ENCODE measurements at places on chromosomes 7 and 10.

GRCh38 chr7:52504561-52504960 is 530.9 kb upstream of the POM121L12 start:
- no peak for DNase-seq

GRCh38 chr10:95389176-95389575 is 98.4 kb upstream of the PDLIM1 start:
- no peak for DNase-seq

DNA sequence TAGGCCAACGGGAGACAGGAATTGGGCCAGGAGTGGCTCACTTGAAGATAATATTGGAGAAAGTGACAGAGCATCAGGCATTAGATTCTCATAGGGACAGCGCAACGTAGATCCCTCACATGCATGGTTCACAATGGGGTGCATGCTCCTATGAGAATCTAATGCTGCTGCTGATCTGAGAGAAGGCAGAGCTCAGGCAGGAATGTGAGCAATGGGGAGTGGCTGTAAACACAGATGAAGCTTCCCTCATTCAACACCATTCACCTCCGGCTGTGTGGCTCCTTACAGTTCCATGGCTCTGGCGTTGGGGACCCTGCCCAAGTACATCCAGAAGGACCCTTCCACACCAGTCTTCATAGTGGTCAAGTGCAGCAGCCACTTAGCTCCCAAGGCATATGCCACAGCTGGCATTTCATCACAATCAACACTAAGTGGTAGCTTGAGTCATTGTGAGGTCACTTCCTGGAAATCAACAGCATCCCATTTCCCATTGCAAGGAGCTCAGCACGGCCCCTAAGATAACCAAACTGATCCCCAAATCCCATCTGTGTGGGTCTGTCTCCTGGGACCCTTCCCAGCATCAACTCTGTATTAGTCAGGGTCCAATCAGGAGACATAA is 174.5 kb downstream of the TPST1 start:
- no peak for DNase-seq

DNA sequence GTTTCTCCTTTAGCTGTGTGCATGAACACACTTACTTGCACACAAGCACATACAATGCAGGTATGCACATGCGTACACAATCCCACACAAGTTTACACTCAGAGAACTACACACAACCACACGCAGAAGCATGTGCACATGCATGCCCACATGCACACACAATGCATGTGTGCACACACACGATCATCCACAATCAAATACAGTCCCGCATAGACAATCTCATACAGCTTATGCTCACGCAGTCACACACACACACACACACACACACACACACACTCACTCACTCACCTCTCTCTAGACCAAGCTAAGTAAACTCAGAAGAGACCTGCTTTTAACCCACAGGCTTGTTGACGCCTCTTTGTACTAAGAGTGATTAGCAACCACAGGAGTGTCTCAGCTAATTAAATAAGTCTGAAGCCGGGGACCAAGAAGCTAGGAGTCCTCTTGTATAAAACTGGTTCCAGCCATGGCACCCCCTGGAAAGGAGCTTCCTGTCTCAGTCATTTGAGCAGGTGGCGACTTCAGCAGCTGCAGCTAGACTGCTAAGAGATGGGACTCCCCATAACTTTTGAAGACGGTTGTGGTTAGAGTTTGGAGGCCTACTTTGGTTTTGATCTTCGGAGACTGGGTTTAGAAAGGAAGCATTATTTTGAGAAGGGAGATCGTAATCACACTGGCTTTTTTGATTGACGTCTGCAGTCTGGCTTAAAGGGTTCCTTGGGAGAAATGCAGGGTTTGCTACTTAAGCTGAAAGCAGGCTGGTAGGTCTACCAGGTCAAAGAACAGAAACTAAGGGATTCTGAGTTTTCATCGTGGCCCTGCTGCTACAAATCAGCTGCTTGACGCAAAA is 82.3 kb upstream of the ADRB1 start:
- DNase-seq: peak; percentile 24

DNA sequence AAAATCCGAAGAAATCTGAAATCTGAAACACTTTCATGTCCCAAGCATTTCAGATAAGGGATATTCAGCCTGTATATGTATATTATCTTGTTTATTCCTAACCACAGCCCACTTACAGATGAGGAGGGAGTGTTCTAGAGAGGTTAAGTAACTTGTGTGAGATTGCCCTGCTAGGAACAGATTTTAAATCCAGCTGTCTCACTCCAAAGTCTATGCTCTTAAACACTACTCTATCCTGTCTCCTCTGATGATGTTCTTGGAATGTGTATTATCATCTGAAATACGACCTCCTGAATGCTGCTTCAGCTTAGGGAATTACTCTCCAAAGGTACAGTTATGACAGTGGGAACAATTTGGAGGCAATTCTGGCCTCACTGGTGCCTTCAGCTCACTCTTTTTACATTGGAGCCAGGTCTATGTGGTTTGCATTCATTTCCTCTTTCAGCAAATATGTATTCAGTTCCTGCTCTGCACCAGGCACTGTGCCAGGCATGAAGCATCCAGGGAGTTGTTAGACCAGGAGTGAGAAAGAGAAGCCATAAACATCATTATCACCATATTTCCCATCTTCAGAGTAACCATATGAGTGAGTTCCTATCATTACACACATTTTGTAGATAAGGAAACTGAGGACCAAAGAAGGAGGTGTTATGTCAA is 70.2 kb downstream of the NOC3L start:
- no peak for DNase-seq

DNA sequence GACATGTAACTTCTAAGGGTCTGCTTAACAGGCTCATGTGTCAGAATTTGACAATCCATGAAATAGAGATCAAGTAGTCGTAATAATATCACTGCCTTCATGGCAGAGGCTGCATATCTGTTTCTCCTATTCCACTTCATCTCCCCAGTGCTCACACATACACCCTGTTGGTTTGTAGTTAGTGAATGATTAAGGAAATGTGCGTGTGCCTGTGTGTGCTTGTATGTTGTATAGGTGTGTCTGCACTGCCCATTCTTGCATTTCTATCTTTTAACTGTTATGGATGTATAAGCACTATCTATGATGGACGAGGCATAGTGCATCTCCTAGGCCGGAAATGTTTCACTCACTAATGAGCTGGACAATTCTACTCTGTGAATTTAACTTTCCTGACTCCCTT is 985.2 kb downstream of the LRMDA start:
- DNase-seq: no peak

DNA sequence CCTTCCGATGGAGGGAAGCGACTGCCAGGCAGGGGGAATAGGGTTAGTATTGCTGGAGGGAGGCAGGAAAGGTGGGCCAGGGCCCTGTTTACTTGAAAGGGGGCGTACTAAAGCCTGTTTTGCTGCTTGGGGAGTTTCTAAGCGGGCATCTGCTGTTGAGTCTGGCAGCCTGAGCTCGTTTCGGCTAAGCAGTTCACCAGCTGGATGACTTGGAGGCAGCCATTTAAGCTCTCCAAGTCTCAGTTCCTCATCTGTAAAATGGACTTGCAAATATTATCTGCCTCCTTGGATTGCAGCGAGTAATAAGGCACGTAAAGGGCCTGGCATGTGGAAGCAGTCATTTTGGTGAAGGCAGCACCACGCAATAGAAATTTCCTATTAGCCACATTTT is 44.0 kb downstream of the LDB3 start:
- no peak for DNase-seq

DNA sequence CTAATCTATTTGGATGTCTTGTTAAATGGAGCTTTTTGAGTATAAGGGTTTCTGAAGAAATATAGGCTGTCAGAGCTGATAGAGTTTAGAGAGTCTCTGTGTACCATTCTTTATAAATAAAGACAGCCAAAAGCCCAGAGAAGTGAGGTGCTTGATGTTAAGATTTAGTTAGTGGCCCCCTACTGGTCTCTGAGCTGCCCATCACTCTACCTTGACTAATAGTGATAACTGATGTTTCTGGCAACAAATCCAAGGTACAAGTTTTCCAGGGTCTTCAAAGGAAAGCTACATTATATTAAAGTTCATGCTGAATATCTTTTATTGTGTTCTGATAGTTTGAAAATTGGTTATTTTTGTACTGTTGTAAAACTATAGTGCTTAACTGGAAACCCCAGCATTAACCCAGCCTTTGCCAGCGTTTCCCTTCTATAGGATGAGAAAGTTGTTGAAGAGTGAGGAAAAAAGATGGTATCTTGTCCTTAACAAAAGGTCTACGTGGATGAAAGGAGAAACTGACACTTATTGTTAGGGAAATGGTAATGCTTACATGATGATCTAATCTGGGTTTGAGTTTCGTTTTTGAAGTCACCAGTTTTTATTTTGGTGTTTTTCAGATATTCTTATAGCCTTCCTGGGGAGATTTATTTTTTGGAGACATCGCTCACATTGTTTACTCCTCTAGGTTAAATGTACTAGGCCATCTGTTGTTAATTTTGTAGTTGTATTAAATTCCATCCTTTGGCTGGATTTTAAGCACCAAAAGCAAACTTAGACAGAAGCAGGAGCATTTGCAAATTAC is 79.0 kb downstream of the AUTS2 start:
- DNase-seq: no peak

- DNase-seq: no peak
These were observed 4.0 kb downstream of the SFMBT2 start for GRCh38 chr10:7406712-7407333.

- DNase-seq: no peak
These were observed 30.1 kb downstream of the TPK1 start for GRCh38 chr7:144805627-144806239.

DNA sequence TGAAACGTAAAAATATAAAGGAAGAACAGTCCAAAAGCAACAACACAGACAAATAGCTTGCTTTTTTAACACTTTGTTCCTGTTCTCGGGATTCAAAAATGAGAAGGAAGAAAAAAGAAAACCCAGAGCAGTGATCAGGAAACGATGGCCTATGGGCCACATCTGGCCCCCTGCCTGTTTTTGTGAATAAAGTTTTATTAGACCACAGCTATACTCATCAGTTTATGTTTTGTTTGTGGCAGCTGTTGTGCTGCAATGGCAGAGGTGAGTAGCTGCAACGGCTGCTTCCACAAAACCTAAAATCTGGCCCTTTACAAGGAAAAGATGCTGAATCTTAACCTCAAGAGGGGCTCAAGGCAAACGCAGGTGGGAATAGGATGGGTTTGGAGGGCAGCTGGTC is 96.4 kb downstream of the CCDC3 start:
- no peak for DNase-seq

GRCh38 chr10:119348106-119348505 is 140.7 kb downstream of the GRK5 start:
- DNase-seq: no peak

- no peak for DNase-seq
These were observed 63.8 kb downstream of the GRB10 start for GRCh38 chr7:50718876-50719275.

DNA sequence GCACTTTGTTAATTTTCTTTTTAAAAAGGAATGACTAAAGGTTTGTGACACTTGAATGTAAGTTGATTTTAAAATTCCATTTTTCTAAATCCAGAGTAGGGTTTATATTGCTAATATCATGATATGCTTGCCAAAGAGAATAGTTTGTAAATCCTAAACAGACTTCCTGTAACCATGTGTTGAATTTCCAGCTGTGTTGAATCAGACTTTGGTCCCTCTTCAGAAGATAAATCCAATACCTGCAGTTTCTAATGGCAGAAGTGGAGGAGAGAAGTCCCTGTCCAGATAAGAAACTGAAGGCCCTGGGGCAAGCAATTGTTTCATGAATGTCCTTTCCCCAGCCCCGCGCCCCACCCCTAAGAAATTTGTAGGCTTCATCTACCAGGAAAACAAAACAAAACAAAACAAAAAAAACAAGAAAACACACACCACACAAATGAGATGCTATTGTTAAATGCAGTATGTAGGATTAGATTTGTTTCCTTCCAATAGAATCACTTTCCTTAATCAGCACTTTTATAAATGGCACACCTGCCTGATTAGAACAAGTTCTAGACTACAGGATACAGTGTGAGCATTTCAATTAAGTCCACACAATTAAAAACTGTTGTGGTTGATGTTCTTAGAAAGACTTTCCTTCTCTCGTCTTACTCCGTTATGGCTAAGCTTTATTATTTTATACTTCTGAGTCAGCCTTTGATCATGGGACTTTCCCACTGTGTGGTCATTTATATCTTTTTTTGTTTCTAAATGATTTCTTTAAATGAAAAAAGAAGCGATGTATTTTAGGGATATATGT is 122.8 kb downstream of the KAT6B start:
- DNase-seq: no peak

GRCh38 chr10:110792476-110793125 is 79.1 kb upstream of the PDCD4 start:
- no peak for DNase-seq

DNA sequence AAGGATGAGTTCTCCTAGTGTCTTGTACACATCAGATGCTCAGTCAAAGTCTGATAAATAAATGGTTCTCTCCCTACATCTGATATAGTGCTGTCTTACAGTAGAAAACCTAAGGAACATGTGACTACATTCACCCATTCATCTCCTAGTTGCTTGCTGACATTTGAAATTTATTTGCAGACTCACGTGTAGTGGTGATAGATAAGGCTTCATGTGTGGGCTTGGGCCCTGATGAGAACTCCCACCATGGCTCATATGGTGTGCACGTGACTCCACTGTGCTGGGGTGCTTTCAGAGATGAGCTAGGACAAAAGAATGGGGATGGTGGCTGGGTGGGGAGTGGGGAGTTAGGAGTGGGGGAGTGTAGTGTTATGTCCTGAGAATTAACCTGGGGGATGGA is 287.3 kb downstream of the RPS24 start:
- DNase-seq: no peak

DNA sequence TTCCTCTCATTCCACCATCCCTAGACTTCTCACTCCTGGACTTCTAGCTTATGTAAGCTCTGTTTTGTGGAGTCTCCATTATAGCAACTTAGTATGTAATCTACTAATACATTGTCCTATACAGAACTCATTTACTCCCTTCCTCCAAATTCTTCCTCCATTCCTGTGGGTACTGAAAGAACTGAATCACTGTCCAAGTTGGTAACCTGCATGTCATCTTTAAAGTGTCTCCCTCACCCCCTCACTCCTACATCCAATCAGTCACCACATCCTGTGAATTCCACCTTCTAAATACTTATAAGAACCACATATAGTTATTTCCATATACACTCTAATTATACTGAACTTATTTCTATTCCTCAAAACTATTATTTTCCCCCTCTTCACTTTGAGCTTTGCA is 20.3 kb downstream of the AASS start:
- DNase-seq: no peak

DNA sequence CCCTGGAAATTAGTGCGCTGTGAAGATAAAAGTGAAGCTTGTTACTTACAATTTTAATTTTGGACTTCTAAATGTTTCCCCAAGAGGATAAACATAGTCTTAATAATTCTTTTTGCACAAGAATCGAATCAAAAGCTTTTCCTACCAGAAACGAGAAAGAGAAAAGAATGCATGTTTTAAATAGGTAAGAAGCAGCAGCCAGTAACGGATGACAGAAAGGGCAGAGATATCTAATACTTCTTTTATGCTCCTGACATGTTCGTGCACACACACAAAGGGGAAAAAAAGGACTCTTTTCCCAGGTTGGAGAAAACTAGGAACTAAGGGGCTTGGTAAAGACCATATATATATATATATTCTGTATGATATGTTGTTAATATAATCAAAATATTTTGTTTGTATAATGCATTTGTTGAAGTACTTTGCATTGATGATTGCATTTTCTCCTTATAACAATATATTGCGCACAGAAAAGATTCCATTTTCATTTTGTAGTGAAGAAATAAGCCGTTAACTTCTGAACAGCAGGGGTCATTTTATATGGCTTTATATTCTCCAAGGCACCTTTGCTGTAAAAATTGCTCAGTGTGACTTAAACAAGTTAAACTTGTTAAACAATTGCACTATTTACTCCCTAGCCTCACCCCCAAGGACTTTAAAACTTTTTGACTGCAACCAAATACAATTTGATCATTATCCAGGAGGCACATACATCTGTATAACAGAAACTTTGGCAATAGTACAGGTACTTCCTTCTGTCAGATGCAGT is 2.2 kb downstream of the PRKAR2B start:
- DNase-seq: no peak

All from stimulated activated CD8-positive, alpha-beta memory T cell treated with anti-CD3 and anti-CD28 coated beads, Interleukin-4, amount 100 ng/mL, for 1 hour (primary cell).